T-helper 22 cell (primary cell): ENCODE measurements at places on chromosomes 12 and 14.

- DNase-seq, result no peak
Observed at GRCh38 chr14:49306152-49306751, 279.9 kb downstream of the RPS29 start.

- no peak for DNase-seq
Observed at GRCh38 chr14:102868956-102869547, 53.4 kb upstream of the AMN start.

DNA sequence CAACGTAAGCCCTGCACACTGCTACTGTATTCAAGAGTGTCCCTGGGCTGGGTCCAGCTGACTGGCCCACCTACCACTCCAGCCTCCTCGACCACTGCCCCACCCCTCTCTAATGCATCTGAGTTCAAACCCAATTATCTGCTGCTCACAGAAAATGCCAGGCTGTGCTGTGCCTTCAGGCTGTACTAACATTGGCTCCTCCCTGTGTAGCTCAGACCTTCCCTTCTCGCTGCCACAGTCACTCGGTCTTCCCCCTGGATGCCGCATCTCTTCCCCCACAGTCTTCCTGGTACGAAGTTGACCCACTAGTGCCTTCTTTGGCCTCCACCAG, 12.1 kb downstream of the FICD start:
- no peak for DNase-seq

GRCh38 chr14:36967892-36968555, 204.4 kb downstream of the SLC25A21 start:
- DNase-seq, result no peak
